ENCODE measurements at places on chromosomes 1 and 21. TPM values are rescaled to one million over a fixed set of nuclear protein-coding genes. Genes with fewer than 3 reads are reported as not detected.
A peak's percentile ranks its signal among the peaks of the same experiment; 100 is the strongest.

Gene TRNAU1AP
- total RNA-seq = 42.6 TPM

Gene INKA2
- total RNA-seq = 0.56 TPM

DNA sequence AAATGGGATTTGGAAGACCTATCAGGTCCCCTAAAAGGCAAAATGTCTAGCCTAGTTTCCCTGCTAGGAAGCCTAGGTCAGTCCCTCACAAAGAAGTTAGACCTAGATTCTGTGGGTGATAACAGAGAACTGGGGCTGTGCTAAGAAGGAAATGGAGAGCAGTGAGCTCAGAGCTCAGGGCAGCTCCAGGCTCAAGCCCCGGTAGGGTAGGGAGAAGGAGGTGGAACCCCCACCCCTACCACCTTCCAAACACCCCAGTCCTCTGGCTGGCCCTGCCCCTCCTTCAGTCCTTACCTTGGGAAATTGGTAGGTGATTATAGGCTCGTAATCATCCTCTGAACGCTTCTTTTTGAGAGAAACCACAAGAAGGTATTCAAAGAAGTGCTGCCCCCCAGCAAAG, 1.1 kb downstream of the DENND2D start:
- no peaks in the 10 kb centered on the region for H3K27me3 ChIP-seq
- peak overlapping the region; percentile 100 for H3K4me3 ChIP-seq
- H3K36me3 ChIP-seq = peaks cover 63% of the 10 kb centered on the region
- peaks cover 51% of the 10 kb centered on the region for H3K4me1 ChIP-seq

DNA sequence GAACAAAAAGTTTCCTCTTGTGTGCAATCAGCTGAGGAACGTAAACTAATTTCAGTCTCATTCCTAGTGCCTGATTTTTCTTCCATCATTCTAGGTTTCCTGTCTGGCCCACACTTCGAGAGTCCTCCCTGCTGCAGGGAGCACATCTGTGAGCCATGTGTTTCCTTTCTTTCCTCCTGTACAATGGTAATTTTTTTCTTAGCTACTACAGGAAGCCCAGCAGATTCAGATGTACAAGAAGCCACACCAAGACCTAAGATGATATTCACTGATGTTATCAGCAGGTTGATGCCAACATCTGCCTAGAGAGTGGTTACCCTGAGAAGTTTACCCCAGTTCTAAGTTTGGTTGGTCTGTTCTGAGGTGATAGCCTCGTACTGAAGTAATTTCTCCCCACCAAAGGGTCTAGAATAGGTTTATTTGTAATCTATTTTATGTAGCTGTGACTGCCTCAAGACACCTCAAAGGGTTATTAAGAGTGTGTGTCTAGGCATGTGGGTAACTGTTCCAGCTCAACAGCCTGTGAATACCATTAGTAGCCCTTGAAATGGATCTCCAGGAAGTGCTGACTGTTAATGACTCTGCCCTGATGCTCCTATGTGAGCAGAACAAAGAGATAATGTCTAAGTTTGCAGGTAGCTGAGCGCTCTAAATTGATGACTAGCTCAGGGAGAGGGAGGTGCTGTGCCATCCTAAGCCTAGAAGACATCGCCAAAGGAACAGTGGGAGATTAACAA, 31.7 kb upstream of the CLDN14 start:
- peaks cover 6% of the 10 kb centered on the region for H3K4me1 ChIP-seq
- no peaks in the 10 kb centered on the region for H3K27me3 ChIP-seq
- no peak for DNase-seq
- H3K36me3 ChIP-seq = no peaks in the 10 kb centered on the region

DNA sequence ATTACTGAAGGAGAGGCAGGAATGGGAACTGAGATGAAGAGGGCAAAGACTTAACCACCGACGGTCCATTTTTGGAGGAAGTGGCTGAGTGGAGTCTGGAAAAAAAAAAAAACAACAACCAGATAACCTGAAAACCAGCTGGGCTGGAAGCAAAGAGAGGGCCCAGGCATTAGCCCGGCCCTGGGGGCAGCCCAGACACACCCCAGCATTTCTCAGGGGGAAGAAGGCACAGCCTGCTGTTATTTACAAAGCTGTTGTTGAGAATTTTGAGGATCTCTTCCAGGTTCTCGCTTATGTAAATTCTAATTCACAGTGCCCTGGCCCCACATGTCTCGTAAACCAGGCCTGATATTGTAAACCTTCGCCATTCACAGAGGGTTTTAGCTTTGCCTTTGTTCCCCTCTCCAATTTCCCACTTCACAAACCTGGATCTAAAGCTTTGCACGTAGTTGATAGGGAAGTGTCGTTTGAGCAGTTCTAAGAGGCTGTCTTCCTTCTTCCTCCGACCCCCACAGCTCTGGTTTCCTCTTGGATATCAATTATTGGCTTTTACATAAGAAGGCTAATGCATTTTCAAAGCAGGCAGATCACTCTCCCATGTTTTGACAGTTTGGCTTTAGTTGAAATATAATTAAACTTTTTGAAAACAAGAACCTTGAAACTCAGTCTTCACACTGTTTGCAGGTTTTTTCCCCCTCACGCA, 161.8 kb upstream of the IRF2BP2 start:
- H3K27ac ChIP-seq = peak overlapping the region; percentile 95
- peaks cover 65% of the 10 kb centered on the region for H3K4me1 ChIP-seq
- no peaks in the 10 kb centered on the region for H3K27me3 ChIP-seq

Measured in activated naive CD8-positive, alpha-beta T cell treated with anti-CD3 and anti-CD28 coated beads for 36 hours (primary cell).